ENCODE measurements at places on chromosomes 6 and 20.
A peak's percentile ranks its signal among the peaks of the same experiment; 100 is the strongest.

- DNase-seq: no peak
Observed at GRCh38 chr6:105174512-105174911, 5.3 kb downstream of the POPDC3 start.

DNA sequence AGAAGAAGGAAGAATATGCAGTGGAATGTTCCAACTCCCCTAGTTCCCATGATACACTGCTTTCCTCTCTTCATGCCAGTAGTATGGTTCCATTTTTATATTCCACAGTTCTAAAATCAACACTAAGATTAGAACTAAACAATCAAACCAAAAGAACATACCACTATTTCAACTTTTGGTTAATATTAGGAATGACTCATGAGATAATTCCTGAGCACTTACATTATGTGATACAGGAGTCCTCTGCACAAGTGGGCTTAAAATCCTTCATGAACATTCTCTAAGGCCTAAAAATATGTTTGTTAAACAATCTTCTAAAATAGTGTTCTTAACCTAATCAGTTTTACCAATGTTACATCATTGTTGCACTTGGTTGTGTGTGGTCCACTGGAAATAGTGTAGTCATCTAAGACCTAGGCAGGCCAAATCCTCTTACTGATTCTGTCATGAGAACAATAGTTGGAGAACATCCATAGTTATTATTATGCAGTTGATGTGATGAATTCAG is 30.3 kb upstream of the RCAN2 start:
- no peak for DNase-seq

GRCh38 chr6:142409794-142410193 is 108.0 kb downstream of the ADGRG6 start:
- no peak for DNase-seq

DNA sequence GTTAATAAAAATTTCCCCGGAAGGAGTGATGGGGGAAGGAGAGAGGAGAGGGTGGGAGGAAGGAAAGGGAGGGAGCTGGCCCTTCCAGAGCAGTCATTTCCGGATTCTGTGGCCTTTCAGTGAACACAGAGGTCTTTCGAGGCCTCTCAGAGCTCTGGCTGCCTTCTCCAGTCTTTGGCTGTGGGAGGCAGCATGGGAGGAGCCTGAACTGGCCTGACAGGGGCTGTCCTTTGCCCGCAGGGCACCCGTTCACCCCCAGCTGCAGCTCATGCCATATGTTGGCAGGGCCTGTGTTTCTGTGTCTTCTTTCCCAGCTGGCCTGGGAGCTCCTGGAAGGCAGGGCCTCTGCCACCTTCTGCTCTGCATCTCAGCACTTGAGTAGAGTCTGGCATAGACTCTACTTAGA is 95.5 kb downstream of the PPP1R14C start:
- no peak for DNase-seq

GRCh38 chr6:155120034-155120433 is 124.9 kb downstream of the TIAM2 start:
- DNase-seq: no peak

GRCh38 chr6:139777202-139777970 is 402.9 kb upstream of the CITED2 start:
- no peak for DNase-seq

DNA sequence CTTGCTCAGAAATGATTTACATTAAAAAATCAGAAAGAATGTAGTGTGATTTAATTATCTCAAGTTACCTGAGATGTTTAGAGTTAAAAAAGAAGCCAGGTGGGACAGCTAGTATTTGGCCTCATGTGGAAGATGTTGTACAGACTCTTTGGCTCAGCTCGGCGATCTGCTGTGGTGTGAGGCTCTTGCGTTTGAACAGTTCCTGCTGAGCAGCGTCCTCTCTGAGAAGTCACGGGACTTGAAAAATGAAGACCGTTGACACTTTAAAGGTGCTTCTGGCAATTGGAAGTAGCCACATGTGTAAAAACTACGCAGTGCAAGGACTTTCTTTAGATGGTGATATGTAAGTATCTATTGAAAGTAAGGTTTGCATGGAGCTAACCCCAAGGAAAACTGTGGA is 169.0 kb downstream of the BACH2 start:
- DNase-seq: peak; percentile 24

- DNase-seq: no peak
Observed at GRCh38 chr20:48308232-48308781, 519.5 kb downstream of the PREX1 start.

DNA sequence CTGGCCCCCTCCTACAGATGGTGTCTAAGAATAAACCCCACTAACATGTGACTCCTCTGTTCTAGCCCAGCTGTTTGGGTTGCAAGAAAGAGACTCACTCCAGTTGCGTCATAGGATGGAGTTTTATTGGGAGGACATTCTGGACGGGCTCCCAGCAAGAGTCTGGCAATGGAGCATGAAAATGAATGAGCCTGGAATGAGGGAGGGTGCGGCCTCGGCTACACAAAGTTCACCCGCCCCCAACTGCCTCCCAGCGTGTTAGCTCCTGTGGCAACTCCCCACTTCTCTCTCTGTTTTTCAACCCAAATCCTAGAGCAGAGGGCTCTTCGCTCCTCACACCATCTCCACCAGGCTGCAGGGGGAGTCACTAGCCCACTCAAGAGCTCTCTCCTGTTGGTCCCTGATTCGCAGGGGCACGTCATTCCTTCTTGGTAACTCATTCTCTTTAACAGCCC is 5.1 kb upstream of the ADAM33 start:
- no peak for DNase-seq

GRCh38 chr6:141843178-141843834 is 289.4 kb upstream of the GJE1 start:
- no peak for DNase-seq

- DNase-seq: no peak
Observed at GRCh38 chr6:43658161-43658560, 13.3 kb downstream of the RSPH9 start.

DNA sequence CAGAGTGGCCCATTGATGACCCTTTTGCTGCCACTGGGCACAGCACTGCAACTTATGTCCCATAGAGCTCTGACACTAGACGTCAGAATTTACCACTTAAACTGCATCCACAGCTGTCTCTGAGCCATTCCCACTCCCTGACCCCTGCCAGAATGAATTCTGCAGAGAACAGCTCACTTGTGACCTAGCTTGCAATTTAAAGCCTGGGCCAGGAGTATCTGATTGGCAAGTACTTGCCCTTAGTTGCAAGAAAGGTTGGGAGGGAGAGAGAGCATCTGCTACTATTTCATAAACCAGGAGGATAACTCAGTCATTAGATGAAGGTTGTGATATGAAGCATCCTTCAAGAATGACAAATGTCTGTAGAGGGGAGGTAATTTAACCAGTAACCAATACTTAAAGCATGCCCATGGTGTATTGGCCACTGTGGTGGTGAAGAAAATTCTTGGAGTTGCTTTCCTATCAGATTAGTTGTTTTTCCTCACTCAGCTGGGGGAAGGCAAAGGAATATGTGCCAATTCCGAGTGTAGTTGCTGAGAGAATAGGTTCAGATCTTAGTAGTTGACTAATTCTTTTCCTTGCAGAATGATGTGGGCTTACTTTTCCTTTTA is 46.5 kb downstream of the IL22RA2 start:
- no peak for DNase-seq

- no peak for DNase-seq
Observed at GRCh38 chr20:23286346-23286745, 64.2 kb upstream of the NXT1 start.

- no peak for DNase-seq
Observed at GRCh38 chr6:157123234-157123633, 200.1 kb downstream of the TMEM242 start.

GRCh38 chr6:37168811-37169495 is 999 bp upstream of the PIM1 start:
- DNase-seq: no peak

GRCh38 chr20:11544029-11544678 is 373.5 kb upstream of the BTBD3 start:
- peak; percentile 31 for DNase-seq

- no peak for DNase-seq
Observed at GRCh38 chr20:43726811-43727338, at the start of gene GTSF1L. TSS of gene GTSF1L (minus strand) at chr20:43727002. CDS start at chr20:43726694, 308 bp downstream.

DNA sequence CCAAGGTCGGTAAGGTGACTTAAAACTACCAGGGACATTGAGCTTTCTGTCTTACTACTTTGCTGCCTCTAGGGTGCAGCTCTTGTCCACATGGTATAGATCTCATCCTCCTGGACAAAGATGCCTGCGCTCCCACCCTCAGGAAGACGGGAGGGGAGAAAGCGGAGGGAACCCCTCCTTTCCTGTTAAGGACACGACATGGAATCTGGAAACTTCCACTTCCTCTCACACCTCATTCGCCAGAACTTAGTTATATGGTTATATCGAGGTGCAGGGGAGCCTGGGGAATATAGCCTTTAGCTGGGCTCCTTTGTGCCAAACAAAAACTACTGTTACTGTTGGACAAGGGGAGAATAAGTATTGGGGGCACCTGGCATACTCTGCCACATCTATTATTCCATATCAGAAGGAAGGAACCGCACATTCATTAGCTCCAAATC is 224.3 kb upstream of the TSHZ2 start:
- no peak for DNase-seq

- DNase-seq: no peak
Observed at GRCh38 chr6:42352856-42353564, 98.7 kb downstream of the TRERF1 start.

GRCh38 chr20:7967199-7967844 is 27.1 kb upstream of the HAO1 start:
- DNase-seq: no peak

DNA sequence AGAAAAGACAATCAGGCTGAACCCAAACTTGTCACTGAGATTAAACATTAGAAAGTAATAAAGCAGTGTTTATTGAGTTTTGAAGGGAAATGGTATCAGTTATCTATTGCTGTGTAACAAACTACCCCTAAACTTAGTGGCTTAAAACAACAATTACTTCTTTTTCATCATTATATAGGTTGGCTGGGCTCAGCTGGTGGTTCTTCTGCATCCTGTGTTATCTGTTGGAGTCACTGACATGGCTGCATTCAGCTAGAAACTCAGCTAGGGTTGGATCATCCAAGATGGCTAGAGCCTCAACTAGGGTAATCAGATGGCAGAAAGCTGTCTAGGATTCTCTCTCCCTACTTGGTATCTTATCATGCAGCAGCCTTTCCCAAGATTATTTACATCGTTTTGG is 12.5 kb upstream of the RIN2 start:
- DNase-seq: no peak

- no peak for DNase-seq
Observed at GRCh38 chr6:105557291-105557690, 154.4 kb upstream of the PREP start.

- no peak for DNase-seq
Observed at GRCh38 chr20:8401556-8401955, 269.5 kb downstream of the PLCB1 start.

- DNase-seq: no peak
Observed at GRCh38 chr6:92507552-92507951, 911.8 kb downstream of the EPHA7 start.

- no peak for DNase-seq
Observed at GRCh38 chr20:25496968-25497401, 88.3 kb downstream of the NINL start.

DNA sequence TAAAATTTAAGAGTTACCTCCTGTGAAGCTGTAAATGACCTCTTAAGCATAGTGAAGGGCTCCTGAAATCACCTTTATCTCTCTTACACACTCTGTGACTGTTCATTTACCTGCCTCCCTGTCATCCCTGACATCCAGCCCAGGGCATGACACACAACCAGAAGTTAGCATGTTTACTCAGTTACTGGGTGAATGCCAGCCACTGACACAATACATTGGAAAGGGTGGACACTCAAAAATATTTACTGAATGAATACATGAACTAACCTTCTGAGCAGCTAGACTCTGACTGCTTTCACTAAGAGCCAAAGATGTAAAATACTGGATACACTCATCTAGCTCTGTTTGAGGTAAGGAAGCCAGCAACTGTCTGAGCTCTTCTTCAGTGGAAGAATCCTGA is 25.3 kb downstream of the SERAC1 start:
- no peak for DNase-seq

- no peak for DNase-seq
Observed at GRCh38 chr6:90414352-90414751, 117.7 kb upstream of the BACH2 start.

GRCh38 chr6:37818536-37819176 is 871 bp upstream of the ZFAND3 start:
- DNase-seq: peak; percentile 96

- no peak for DNase-seq
Observed at GRCh38 chr6:41767112-41767833, 12.4 kb downstream of the FRS3 start.

DNA sequence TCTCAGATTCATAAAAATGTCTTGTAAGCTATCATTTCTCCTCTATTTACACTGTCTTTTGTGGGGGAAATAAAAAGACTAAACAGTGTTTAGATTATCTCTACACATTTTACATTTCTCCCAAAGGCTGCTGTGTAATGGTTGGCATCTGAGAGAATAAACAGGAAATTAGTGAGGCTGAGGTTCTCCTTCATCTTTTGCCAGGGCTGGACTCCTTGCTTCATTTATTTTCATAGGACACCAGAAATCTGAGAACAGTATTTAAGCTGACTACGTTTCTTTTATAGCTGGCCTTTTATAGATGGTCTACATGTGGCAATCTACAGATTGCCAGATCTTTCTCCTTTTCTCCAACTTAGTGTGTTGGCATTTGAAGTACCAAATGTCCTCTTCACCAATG is 41.5 kb downstream of the PLCB4 start:
- no peak for DNase-seq

DNA sequence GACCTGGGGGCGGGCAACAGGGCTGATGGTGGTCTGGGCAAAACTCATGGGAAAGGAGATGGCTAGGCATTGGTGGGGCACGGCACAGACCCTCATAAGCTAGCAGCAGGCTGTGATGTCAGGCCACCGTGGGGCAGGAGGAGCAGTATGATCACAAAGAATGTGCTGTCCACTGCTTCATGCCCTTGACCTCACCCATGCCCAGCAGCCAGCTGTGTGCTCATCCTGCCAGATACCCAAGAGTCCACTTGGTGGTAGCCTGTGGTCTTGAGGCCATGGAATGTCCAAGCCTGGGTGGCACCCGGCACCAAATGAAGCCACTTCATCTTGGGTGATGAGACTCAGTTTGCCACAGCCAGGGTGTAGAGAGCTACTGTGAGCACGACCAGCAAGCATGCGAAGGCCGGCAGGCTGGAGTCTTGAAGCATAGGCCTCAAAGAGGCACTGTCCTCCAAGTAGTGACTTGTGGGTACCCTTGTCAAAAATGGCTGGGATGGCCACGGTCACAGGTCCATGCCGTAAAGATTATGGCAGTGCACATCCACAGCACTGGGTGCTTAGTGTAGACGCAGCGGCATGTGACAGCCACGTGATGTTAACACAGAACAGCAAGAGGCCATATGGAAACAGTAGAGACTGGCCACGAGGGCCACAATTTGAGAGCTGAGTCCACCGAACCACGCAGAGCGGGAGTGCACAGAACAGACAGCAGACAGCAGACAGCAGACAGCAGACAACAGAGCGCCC is 19.0 kb downstream of the PLAGL2 start:
- no peak for DNase-seq

- DNase-seq: no peak
Observed at GRCh38 chr6:133131621-133132465, 109.3 kb upstream of the EYA4 start.

GRCh38 chr6:107704347-107705013 is 119.6 kb downstream of the SCML4 start:
- DNase-seq: peak; percentile 46

GRCh38 chr20:4766631-4767030 is 44.9 kb downstream of the PRND start:
- no peak for DNase-seq
